Uterus (tissue), 4 donors: ENCODE measurements at places on chromosomes 1 and 21. TPM values are rescaled to one million over a fixed set of nuclear protein-coding genes. Genes with fewer than 3 reads are reported as not detected.

Gene CLEC20A
- total RNA-seq, result not detected

GRCh38 chr1:8412183-8412831 lies 94.4 kb downstream of the SLC45A1 start:
- peaks cover 29% of the 10 kb centered on the region for H3K4me1 ChIP-seq
- no peaks in the 10 kb centered on the region for H3K27me3 ChIP-seq
- DNase-seq, result peak; percentile 53
- no peaks in the 10 kb centered on the region for H3K36me3 ChIP-seq

DNA sequence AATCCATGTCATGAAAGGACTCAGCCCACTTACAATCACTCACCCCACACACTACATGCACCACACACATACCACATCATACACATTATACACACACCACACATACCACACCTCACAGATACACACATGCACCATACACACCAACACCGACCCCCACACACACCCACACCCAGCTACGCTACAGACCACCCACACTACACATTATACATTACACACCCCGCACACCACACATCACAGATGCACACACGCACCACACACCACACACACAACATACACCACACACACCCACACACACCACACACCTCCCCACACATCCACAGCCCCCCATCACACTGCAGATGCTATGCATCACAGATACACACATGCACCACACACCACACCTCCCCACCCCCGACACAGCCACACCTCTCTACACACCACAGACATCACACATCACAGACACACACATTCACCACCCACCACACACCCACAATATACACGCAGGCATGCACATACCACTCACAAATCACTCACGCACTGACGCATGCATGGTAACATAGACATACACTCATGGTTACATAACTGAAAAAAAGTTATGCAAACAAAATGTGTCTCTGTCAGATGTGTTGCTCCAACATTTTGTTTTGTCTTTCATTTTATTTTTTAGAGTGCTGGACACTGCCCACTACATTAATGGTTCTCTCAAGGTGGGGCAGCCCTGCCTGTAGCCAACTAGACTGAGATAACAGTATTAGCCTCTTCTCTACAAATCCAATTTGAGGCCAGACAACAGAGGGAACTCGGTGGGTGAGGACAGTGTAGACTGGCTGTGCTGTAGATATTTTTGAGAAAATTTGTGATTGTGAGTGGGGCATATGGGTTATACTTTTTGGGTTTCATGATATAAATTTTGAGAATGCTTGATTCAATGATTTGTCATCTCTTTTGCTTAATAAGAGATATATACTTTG lies 15.2 kb upstream of the PGBD2 start:
- no peaks in the 10 kb centered on the region for H3K36me3 ChIP-seq
- DNase-seq, result no peak
- H3K4me1 ChIP-seq, result no peaks in the 10 kb centered on the region
- no peaks in the 10 kb centered on the region for H3K27me3 ChIP-seq
- H3K27ac ChIP-seq, result no peak overlapping the region
- no peak overlapping the region for H3K4me3 ChIP-seq

Gene TEX50
- total RNA-seq, result not detected

Gene SV2A
- 17.1 TPM for total RNA-seq

DNA sequence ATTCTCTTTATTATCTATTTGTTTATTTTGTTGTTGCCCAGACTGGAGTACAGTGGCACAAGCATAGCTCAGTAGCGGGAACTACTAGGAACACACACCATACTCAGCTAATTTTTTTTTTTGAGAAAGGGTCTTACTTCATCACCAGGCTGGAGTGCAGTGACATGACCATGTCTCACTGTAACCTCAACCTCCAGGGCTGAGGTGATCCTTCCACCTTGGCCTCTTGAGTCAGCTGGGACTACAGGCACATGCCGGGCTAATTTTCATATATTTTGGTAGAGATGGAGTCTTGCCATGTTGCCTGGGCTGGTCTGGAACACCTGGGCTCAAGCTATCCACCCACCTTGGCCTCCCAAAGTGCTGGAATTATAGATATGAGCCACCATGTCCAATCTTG lies 5.3 kb upstream of the TXNIP start:
- peak overlapping the region; percentile 96 for H3K27ac ChIP-seq
- H3K27me3 ChIP-seq, result no peaks in the 10 kb centered on the region
- H3K4me1 ChIP-seq, result peaks cover 12% of the 10 kb centered on the region
- no peaks in the 10 kb centered on the region for H3K36me3 ChIP-seq
- DNase-seq, result no peak

Gene TMEM79
- 0.26 TPM for total RNA-seq

DNA sequence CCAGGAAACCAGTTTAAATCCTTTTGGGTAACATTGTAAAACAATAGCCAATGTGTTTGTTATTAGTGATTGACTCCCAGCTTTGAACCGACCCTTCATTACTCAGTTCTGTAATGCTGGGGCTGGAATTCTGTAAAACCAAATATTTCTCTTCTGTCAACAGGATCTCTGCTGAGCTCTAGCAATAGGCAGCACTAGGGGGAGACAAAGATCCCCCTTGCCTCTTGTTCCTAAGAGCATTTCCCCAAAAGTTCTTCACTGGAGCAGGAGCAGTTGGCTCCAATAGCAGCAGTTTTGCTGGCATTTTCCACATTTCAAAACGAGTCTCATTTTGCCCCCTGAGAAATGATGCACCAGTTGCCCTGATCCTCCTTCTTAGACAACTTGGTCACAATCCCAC lies 1671.1 kb downstream of the MRPL39 start:
- no peaks in the 10 kb centered on the region for H3K36me3 ChIP-seq
- no peak for DNase-seq
- no peaks in the 10 kb centered on the region for H3K4me1 ChIP-seq
- no peaks in the 10 kb centered on the region for H3K27me3 ChIP-seq
- no peak overlapping the region for H3K4me3 ChIP-seq

GRCh38 chr1:8026976-8027747 lies 1.1 kb upstream of the ERRFI1 start:
- H3K4me3 ChIP-seq, result no peak overlapping the region
- peak; percentile 46 for DNase-seq
- peak overlapping the region; percentile 100 for H3K27ac ChIP-seq
- no peaks in the 10 kb centered on the region for H3K27me3 ChIP-seq
- no peaks in the 10 kb centered on the region for H3K36me3 ChIP-seq

GRCh38 chr1:82920418-82921248 lies 1078.3 kb downstream of the TTLL7 start:
- DNase-seq, result no peak
- H3K4me1 ChIP-seq, result no peaks in the 10 kb centered on the region
- no peak overlapping the region for H3K27ac ChIP-seq
- H3K36me3 ChIP-seq, result no peaks in the 10 kb centered on the region

DNA sequence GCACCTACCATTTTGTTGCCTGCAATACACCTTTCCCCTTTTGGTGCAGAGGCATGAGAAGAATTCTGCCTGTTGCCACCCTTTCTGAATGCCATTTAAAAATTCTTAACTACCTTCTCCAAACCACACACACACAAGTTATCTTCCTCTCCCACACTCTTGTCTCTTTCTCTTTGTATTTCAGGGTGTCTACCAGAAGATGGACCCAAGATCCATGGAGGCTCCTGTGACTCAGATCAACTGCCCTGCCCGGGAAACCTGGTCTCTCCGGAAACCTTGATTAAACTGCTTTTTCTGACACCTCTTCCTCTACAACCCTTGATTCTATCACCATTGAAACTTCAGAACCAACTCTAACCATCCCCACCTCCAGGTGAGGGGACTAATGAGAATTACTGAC lies 2.4 kb upstream of the TARS2 start:
- no peaks in the 10 kb centered on the region for H3K4me1 ChIP-seq
- DNase-seq, result no peak
- H3K36me3 ChIP-seq, result no peaks in the 10 kb centered on the region
- no peaks in the 10 kb centered on the region for H3K27me3 ChIP-seq
- no peak overlapping the region for H3K4me3 ChIP-seq

Gene GBP6
- not detected for total RNA-seq

Gene SIK1
- total RNA-seq, result 4.4 TPM

Gene DENND2D
- total RNA-seq, result 25.9 TPM

GRCh38 chr1:201949491-201949890 lies 3.1 kb upstream of the LMOD1 start:
- no peak for DNase-seq
- no peaks in the 10 kb centered on the region for H3K4me1 ChIP-seq
- H3K4me3 ChIP-seq, result no peak overlapping the region
- no peaks in the 10 kb centered on the region for H3K27me3 ChIP-seq
- H3K27ac ChIP-seq, result peak overlapping the region; percentile 98

- peak overlapping the region; percentile 43 for H3K27ac ChIP-seq
- H3K4me3 ChIP-seq, result peak overlapping the region; percentile 63
- DNase-seq, result no peak
- no peaks in the 10 kb centered on the region for H3K27me3 ChIP-seq
- H3K4me1 ChIP-seq, result no peaks in the 10 kb centered on the region
- H3K36me3 ChIP-seq, result no peaks in the 10 kb centered on the region
Measured at GRCh38 chr1:26305667-26306289, 658 bp downstream of the UBXN11 start.

DNA sequence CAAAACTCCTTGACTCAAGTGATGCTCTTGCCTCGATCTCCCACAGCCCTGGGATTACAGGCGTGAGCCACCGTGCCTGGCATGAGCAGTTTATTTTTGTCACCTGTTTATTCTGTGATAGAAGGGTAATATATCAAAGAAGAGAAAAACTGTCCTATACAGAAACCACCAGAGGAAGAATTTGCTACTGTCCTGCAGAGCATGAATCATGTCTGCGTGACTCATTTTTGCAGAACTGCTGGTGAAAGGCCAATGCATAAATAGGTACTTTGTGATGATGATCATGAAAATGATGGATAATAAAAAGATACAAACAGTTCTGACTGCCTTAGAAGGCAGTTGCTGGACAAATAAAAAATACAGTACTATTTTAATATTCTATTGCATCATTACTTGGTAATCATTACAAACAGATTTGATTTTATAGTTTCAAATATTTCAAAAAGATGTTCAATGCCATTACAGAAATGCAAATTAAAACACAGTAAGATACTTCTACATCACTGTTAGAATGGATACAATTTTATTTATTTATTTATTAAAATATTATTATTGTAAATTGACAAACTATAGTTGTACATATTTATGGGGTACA lies 26.5 kb downstream of the RIPPLY3 start:
- no peak overlapping the region for H3K4me3 ChIP-seq

Gene LIN9
- 0.59 TPM for total RNA-seq

DNA sequence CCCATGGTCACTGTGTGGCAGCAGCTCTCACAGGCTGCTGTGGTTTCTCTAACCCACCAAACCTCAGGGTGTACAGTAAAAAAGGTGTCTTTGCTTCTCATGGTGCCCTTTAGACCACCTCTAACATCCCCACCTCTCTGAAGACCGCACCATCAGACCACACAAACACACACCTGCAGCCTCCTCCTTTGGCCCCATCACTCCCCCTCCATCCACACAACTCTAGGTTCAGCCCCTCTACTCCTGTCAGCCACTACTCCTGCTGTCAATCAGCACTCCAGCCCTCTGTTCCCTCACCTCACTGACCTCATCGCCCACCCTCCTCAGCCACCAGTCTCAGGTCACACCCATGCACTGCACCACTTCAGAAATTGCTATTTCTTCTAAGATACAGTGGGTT lies 7.5 kb downstream of the ZNF692 start:
- no peak for DNase-seq
- H3K4me1 ChIP-seq, result no peaks in the 10 kb centered on the region
- H3K4me3 ChIP-seq, result no peak overlapping the region
- no peak overlapping the region for H3K27ac ChIP-seq
- no peaks in the 10 kb centered on the region for H3K36me3 ChIP-seq

- no peak overlapping the region for H3K4me3 ChIP-seq
- DNase-seq, result peak; percentile 37
- H3K36me3 ChIP-seq, result no peaks in the 10 kb centered on the region
- no peaks in the 10 kb centered on the region for H3K4me1 ChIP-seq
- H3K27ac ChIP-seq, result peak overlapping the region; percentile 42
- H3K27me3 ChIP-seq, result no peaks in the 10 kb centered on the region
Measured at GRCh38 chr21:43001316-43001715, 27.0 kb downstream of the PKNOX1 start.

- H3K36me3 ChIP-seq, result no peaks in the 10 kb centered on the region
- no peaks in the 10 kb centered on the region for H3K27me3 ChIP-seq
- no peak overlapping the region for H3K27ac ChIP-seq
- no peak overlapping the region for H3K4me3 ChIP-seq
- no peak for DNase-seq
Measured at GRCh38 chr1:219806020-219806419, 122.3 kb downstream of the SLC30A10 start.

Gene FAM177B
- total RNA-seq, result not detected

Gene CFHR5
- not detected for total RNA-seq

- H3K36me3 ChIP-seq, result no peaks in the 10 kb centered on the region
- no peaks in the 10 kb centered on the region for H3K27me3 ChIP-seq
- no peak overlapping the region for H3K4me3 ChIP-seq
- DNase-seq, result no peak
- H3K4me1 ChIP-seq, result no peaks in the 10 kb centered on the region
Measured at GRCh38 chr1:94362466-94363058, 55.6 kb upstream of the ABCD3 start.

- H3K27ac ChIP-seq, result no peak overlapping the region
- no peaks in the 10 kb centered on the region for H3K4me1 ChIP-seq
- H3K27me3 ChIP-seq, result no peaks in the 10 kb centered on the region
Measured at GRCh38 chr1:200861937-200862647, 10.7 kb upstream of the GPR25 start.

DNA sequence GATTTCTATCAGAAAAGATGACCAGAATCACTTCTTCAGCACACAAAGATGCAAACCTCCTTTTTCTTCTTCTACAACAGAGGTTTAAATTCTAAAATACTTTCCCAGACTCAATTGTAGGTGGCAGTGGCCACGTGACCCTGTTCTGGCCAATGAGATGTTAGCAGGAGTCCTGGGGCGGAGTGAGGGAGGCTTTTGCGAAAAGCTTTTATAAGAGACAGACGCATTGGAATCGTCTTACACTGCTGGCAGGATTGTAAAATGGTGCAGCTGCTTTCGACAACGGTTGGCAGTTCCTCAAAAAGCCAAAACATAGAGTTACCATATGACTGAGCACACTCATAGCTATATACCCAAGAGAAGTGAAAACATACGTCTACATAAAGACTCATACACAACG lies 87.0 kb upstream of the MAGI3 start:
- no peaks in the 10 kb centered on the region for H3K27me3 ChIP-seq
- H3K27ac ChIP-seq, result no peak overlapping the region
- H3K36me3 ChIP-seq, result no peaks in the 10 kb centered on the region
- DNase-seq, result no peak
